ENCODE measurements at places on chromosomes 13 and 19. TPM values are rescaled to one million over a fixed set of nuclear protein-coding genes. Genes with fewer than 3 reads are reported as not detected.

KLK12 gene
- total RNA-seq: not detected

TEX29 gene
- not detected for total RNA-seq

CELF5 gene
- 0.52 TPM for total RNA-seq

PCDH17 gene
- total RNA-seq: not detected

ITGBL1 gene
- 1.5 TPM for total RNA-seq

RNF225 gene
- 0.08 TPM for total RNA-seq

ICAM5 gene
- total RNA-seq: 0.55 TPM

CD177 gene
- total RNA-seq: 0.11 TPM

TRPM4 gene
- 8.2 TPM for total RNA-seq

MAMSTR gene
- 0.23 TPM for total RNA-seq

AMER2 gene
- not detected for total RNA-seq

PRR36 gene
- total RNA-seq: 0.47 TPM

KLK2 gene
- 0.18 TPM for total RNA-seq

PCDH20 gene
- not detected for total RNA-seq

ZBTB32 gene
- not detected for total RNA-seq

IL17D gene
- 0.88 TPM for total RNA-seq

MAP4K1 gene
- total RNA-seq: 0.62 TPM

YIPF2 gene
- total RNA-seq: 22.1 TPM

MIR17HG gene
- total RNA-seq: 0.85 TPM

RANBP3 gene
- 38.4 TPM for total RNA-seq

PRRG2 gene
- 1.3 TPM for total RNA-seq

SH2D3A gene
- 16.9 TPM for total RNA-seq

CNMD gene
- not detected for total RNA-seq

NUP58 gene
- total RNA-seq: 16.4 TPM

KCTD4 gene
- total RNA-seq: not detected

CA11 gene
- 6.7 TPM for total RNA-seq

PCSK4 gene
- total RNA-seq: 1.0 TPM

SELENOV gene
- total RNA-seq: not detected

JAK3 gene
- total RNA-seq: 0.14 TPM

MTUS2 gene
- total RNA-seq: not detected

PRR22 gene
- 1.3 TPM for total RNA-seq

RINL gene
- 2.5 TPM for total RNA-seq

FSD1 gene
- total RNA-seq: 7.8 TPM

SOX1 gene
- not detected for total RNA-seq

PSG7 gene
- not detected for total RNA-seq

GIPC1 gene
- 143 TPM for total RNA-seq

SRRM5 gene
- 0.71 TPM for total RNA-seq

RNF113B gene
- total RNA-seq: not detected

COMP gene
- total RNA-seq: 0.12 TPM

OLFM2 gene
- total RNA-seq: 11.6 TPM

KLK8 gene
- total RNA-seq: not detected

RHPN2 gene
- total RNA-seq: 45.9 TPM

CYP4F22 gene
- total RNA-seq: 0.29 TPM

LINGO3 gene
- not detected for total RNA-seq

CGB2 gene
- total RNA-seq: not detected

LYPD5 gene
- total RNA-seq: 0.39 TPM

PRODH2 gene
- total RNA-seq: 0.36 TPM

ARHGEF1 gene
- 116 TPM for total RNA-seq

CACTIN gene
- total RNA-seq: 17.2 TPM

LRRC4B gene
- 0.21 TPM for total RNA-seq
